ENCODE measurements at places on chromosomes 12 and 14.

GRCh38 chr12:56894698-56895368 is 39.4 kb downstream of the SDR9C7 start:
- no peak for DNase-seq

- DNase-seq = no peak
Measured at GRCh38 chr12:111886662-111887545, 44.9 kb downstream of the MAPKAPK5 start.

DNA sequence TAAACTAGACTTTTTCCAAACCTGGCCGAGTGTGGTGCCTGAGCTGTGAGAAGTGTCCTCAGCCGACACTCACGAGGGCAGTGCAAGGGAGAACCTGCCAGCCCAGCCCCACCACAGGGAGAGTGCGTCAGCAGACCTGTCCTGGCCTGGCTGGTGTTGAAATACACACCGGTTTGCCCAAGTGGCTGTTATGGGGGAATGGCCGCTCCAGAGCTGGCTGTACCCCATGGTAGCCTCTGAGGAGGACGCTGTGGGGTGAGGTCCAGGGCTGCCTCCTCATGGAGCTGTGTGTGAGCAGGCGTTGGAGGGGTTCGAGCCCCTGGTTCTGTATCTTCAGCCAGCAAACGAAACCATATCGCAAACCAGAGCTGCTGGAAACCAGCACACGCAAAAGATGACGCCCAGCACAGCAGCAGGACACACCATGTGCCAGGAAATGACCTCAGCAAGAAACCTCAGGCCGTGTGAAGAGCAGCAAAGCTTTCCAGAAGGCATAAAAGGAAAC is 9.4 kb downstream of the ANKRD9 start:
- DNase-seq = no peak

DNA sequence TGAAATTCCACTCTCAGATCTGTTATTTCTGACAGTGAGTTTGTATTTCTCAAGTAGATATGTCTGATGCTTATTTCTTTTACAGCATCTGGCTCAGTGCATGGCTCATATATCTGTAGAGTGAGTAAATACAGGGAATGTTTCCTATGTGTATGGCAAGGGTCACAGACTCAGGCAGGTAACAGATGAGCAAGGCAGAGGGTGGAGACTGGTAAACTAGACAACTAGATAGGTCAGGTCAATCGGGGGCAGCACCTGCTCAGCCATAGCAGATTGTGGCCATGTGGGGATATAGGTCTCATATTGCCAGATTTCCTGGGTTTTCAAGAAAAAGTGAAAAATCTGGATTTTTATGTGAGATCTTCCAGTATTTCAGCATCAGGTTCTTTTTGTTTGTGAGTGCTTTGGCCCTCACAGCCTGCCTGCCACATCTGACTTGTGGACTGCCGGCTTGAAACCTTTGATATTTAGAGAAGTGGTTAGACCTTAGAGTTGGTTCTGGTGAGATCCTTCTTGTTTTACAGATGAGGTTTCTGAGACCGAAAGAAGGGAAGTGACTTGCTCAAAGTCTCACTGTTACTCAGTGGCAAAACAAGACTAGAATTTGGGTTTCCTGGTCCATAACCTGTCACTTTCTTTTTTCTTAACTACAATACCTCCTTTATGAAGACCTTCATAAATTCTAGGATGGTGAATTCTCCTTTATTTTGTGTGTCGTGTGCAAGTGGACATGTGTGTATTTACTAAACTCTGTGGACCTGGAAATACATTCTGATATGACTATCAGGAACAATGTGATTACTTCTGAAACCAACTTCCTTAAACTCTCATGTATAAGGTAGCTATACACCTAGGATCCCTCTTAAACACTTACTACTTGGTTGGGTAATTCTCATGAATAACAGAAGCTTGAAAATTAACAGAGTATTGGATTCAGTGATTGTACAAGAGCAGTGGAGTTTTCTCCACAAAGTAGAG is 34.4 kb downstream of the PROX2 start:
- no peak for DNase-seq

Measured in HepG2 (cell line).